Stimulated activated CD4-positive, alpha-beta T cell treated with anti-CD3 and anti-CD28 coated beads, Interleukin-15, amount 100 ng/mL, for 48 hours (primary cell): ENCODE measurements at places on chromosomes 11 and 22.

DNA sequence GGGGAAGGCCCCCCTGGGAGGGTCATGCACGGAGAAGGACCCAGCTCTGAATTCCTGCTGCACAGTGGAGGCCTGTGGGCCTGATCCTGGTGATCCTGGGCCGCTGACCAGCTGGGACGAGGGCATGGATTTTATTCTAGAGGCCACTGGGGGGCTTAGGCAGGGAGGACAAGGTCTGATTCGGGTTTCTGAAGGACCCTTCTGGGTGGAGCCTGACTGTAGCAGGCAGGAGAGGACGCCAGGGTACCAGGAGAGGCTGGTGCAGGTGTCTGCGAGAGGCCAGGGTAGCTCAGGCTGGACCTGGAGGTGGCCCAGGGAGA, 31.3 kb downstream of the MPPED1 start:
- no peak for DNase-seq

GRCh38 chr11:104918113-104918824, 20.0 kb upstream of the CASP12 start:
- DNase-seq: no peak

- no peak for DNase-seq
Observed at GRCh38 chr11:63573881-63574855, 11.0 kb upstream of the PLAAT2 start.

GRCh38 chr22:25643232-25644000, 78.9 kb downstream of the GRK3 start:
- DNase-seq: no peak
